Esophagus squamous epithelium (tissue), 5 donors: ENCODE measurements at places on chromosomes 3 and 15. TPM values are rescaled to one million over a fixed set of nuclear protein-coding genes. Genes with fewer than 3 reads are reported as not detected.

- H3K4me3 ChIP-seq, result no peak overlapping the region
- H3K4me1 ChIP-seq, result no peaks in the 10 kb centered on the region
- no peaks in the 10 kb centered on the region for H3K27me3 ChIP-seq
- no peak for DNase-seq
- H3K36me3 ChIP-seq, result no peaks in the 10 kb centered on the region
Observed at GRCh38 chr3:122668930-122669730, 11.5 kb upstream of the PARP14 start.

DNA sequence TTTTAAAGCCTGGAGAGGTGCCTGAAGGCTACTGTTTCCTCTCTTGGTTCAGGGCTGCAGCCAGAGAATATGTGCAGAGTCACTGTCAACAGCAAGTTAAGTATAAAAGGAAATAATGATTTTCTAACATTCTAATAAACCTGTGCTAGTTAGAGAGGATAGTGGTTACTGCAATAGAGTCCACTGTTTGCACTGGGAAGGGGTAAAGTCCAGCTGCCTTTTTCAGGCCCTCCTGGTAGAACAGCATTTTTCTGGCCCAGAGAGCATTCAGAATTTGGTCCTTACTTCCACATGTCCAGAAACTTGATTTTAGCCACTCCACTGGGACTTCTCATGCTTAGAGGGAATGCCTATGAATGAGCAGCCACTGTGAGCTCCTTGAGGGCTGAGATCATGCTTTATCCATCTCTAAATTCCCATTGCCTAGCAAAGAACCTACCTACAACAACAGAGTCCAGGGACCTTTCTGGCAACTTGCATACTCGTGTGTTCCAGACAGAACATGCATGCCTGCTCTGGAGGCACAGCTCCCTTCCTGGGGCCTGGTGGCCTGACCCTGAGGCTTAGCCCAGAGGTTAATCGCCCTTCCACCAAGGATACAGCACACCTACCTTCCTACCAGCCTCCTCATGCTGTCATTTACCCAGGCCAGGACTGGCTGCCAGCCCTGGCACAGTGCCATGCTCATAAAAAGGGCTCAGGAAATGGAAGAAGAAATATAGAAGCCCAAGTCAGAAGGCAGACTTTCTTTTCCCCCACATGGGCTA is 50.3 kb upstream of the ATP13A3 start:
- DNase-seq, result no peak
- H3K27ac ChIP-seq, result no peak overlapping the region
- no peaks in the 10 kb centered on the region for H3K36me3 ChIP-seq
- H3K4me1 ChIP-seq, result no peaks in the 10 kb centered on the region

- no peaks in the 10 kb centered on the region for H3K27me3 ChIP-seq
- no peak overlapping the region for H3K4me3 ChIP-seq
- H3K27ac ChIP-seq, result no peak overlapping the region
- no peaks in the 10 kb centered on the region for H3K36me3 ChIP-seq
Observed at GRCh38 chr3:178451799-178452198, 84.4 kb upstream of the KCNMB2 start.

DNA sequence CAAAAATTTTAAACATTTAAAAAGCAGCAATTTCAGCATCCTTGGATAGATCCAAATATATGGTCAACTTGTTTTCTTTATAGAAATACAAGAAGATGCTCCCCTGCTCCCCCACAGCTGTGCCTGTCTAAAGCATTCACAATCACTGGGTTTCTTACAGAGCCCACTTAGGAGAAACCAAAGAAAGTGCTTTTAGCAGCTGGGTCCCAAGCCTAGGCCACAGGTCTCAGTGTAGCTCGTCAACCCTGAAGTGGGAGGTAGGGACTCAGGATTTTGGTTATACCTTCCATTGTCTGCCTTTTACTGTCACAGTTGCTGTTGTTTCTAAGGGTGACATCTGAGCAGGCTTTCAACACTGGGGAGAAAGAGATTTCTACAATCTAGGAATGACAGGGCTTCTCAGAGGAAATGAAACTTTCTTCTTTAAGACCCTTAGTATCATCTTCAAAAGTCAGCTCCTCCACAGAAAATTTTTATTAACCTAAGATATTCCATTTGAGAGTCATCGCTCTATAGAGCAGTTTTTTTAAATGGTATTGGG is 199.3 kb upstream of the CMC1 start:
- no peaks in the 10 kb centered on the region for H3K4me1 ChIP-seq
- no peak overlapping the region for H3K27ac ChIP-seq
- H3K36me3 ChIP-seq, result no peaks in the 10 kb centered on the region
- H3K4me3 ChIP-seq, result no peak overlapping the region

- H3K4me1 ChIP-seq, result no peaks in the 10 kb centered on the region
- H3K27ac ChIP-seq, result no peak overlapping the region
- DNase-seq, result no peak
- no peaks in the 10 kb centered on the region for H3K36me3 ChIP-seq
- H3K4me3 ChIP-seq, result no peak overlapping the region
- no peaks in the 10 kb centered on the region for H3K27me3 ChIP-seq
Observed at GRCh38 chr15:29046977-29047376, 161.2 kb downstream of the APBA2 start.

GRCh38 chr3:185983495-185984141 is 45.8 kb upstream of the TRA2B start:
- no peaks in the 10 kb centered on the region for H3K36me3 ChIP-seq
- H3K27me3 ChIP-seq, result peaks cover 4% of the 10 kb centered on the region
- no peak for DNase-seq

DNA sequence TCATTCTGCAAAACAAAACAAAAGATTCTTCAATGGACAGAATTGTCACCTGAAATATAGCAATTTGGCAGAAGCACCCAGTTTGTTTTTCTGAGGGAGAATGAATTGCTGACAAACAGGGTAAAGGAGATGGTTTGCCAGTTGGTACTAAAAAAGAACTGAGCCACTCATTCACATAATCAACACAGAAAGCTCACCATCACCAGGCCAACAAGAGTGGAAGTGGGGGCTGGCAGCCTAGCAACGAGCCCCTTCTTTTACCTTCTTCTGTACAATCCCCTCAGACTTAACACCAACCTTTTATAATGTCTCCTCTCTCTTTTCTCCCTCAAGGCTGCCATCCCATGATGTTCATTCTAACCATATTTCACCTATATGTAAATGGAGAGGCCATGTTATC is 5.9 kb downstream of the TOP2B start:
- H3K4me3 ChIP-seq, result no peak overlapping the region
- no peaks in the 10 kb centered on the region for H3K36me3 ChIP-seq
- no peaks in the 10 kb centered on the region for H3K27me3 ChIP-seq
- peaks cover 19% of the 10 kb centered on the region for H3K4me1 ChIP-seq
- DNase-seq, result no peak

GRCh38 chr15:31211353-31211752 is 109.8 kb upstream of the TRPM1 start:
- no peak for DNase-seq
- no peaks in the 10 kb centered on the region for H3K27me3 ChIP-seq
- H3K4me3 ChIP-seq, result no peak overlapping the region
- peak overlapping the region; percentile 96 for H3K27ac ChIP-seq
- H3K36me3 ChIP-seq, result no peaks in the 10 kb centered on the region
- peaks cover 33% of the 10 kb centered on the region for H3K4me1 ChIP-seq

GRCh38 chr3:74537164-74537563 is 77.3 kb downstream of the CNTN3 start:
- H3K4me1 ChIP-seq, result no peaks in the 10 kb centered on the region
- no peak overlapping the region for H3K27ac ChIP-seq
- no peaks in the 10 kb centered on the region for H3K27me3 ChIP-seq
- DNase-seq, result no peak

DNA sequence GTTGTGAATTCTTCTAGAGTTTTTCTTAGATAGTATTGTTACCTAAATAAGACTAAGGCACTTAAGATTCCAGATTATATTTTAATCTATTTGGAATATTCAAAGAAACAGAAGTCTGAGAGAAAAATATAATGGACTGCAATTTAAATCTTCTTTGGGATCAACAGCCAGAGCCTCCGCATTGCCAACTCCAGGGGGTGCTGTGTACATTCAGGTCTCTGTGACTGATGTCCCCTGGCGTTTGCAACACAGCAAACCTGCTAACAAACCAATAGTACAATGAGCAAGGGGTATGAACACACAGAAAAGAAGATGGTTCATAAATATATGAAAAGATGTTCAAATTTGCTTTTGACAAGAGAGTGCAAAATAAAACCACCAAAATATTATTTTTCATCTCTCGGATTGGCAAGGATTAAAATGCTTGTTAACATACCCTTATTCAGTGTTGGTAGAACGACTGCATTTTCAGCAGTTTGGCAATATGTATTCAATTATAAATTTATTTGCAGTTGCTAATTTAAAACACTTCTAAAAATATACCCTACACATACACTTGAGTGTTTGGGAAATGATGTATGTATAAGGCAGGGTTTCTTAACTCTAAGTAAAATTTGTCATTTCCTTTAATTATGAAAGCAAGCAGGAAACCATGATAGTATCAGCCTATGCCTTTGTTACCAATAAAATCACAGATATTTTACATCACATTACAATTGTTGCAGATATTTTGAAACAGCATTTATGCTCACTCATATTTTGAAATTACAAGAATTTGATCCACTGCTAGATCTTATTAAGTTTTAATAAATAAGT is 16.1 kb upstream of the TM4SF1 start:
- no peaks in the 10 kb centered on the region for H3K27me3 ChIP-seq
- H3K27ac ChIP-seq, result peak overlapping the region; percentile 42
- DNase-seq, result no peak
- H3K4me1 ChIP-seq, result peaks cover 64% of the 10 kb centered on the region
- H3K36me3 ChIP-seq, result no peaks in the 10 kb centered on the region
- H3K4me3 ChIP-seq, result no peak overlapping the region

DNA sequence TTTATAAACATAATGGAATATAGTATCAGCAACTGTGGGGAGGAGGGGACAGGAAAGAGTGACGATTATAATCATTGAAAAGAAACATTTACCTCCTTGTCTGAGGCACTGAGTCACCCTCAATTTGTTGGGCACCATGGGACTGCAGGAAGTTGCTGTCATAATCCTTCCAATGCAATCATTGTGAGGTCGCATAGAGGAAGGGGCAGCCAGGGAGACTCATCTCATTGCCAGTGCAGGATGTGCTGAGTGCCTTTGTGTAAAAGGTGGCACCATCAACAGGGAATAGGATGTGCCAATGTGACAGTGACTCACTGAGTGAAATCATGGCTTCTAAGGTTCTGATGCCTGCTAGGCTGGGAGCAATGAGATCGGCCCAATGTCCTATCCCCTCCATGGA is 300.4 kb upstream of the ADAMTS9 start:
- H3K27ac ChIP-seq, result no peak overlapping the region
- H3K4me1 ChIP-seq, result peaks cover 3% of the 10 kb centered on the region
- H3K27me3 ChIP-seq, result no peaks in the 10 kb centered on the region
- no peaks in the 10 kb centered on the region for H3K36me3 ChIP-seq
- no peak overlapping the region for H3K4me3 ChIP-seq

DNA sequence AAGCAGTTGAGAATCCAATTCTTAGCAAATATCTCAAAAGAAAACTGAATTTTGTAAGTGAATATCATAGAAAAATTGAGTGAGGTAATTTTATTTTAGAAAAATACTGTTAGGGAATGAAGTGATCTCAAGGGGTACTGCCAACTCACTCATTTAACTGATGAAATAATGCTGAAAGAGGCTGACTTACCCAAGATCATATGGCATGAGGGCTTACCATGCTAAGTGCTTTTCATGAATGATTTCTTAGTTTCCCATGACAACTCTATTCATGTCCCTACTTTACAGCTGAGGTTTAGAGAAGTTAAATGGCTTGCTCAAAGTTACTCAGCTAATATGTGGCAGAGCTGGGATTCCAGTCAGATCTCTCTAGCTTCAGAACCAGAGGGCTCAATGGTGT is 30.6 kb downstream of the CCDC14 start:
- H3K36me3 ChIP-seq, result no peaks in the 10 kb centered on the region
- no peak overlapping the region for H3K27ac ChIP-seq
- no peaks in the 10 kb centered on the region for H3K4me1 ChIP-seq
- no peaks in the 10 kb centered on the region for H3K27me3 ChIP-seq
- DNase-seq, result no peak

- no peaks in the 10 kb centered on the region for H3K4me1 ChIP-seq
- H3K27ac ChIP-seq, result no peak overlapping the region
- no peaks in the 10 kb centered on the region for H3K36me3 ChIP-seq
- H3K4me3 ChIP-seq, result no peak overlapping the region
Observed at GRCh38 chr3:148464246-148464645, 233.5 kb upstream of the AGTR1 start.

RAB6B gene
- total RNA-seq, result 0.34 TPM

PPP1R14D gene
- 0.68 TPM for total RNA-seq

IQCF5 gene
- total RNA-seq, result not detected

ACAN gene
- total RNA-seq, result not detected

CAMK2N2 gene
- total RNA-seq, result not detected

CA12 gene
- 156 TPM for total RNA-seq

SAMD7 gene
- not detected for total RNA-seq

IGF2BP2 gene
- total RNA-seq, result 9.7 TPM

B3GNT5 gene
- 69.9 TPM for total RNA-seq

P4HTM gene
- total RNA-seq, result 28.1 TPM
